ENCODE measurements at places on chromosomes 2 and 18. TPM values are rescaled to one million over a fixed set of nuclear protein-coding genes. Genes with fewer than 3 reads are reported as not detected.
A peak's percentile ranks its signal among the peaks of the same experiment; 100 is the strongest.

- peaks cover 27% of the 10 kb centered on the region for H3K4me1 ChIP-seq
- peaks cover 12% of the 10 kb centered on the region for H3K27me3 ChIP-seq
- DNase-seq = no peak
- no peak overlapping the region for H3K4me3 ChIP-seq
- no peaks in the 10 kb centered on the region for H3K36me3 ChIP-seq
- H3K27ac ChIP-seq = no peak overlapping the region
Measured at GRCh38 chr2:11697103-11697871, 27.3 kb upstream of the NTSR2 start.

DNA sequence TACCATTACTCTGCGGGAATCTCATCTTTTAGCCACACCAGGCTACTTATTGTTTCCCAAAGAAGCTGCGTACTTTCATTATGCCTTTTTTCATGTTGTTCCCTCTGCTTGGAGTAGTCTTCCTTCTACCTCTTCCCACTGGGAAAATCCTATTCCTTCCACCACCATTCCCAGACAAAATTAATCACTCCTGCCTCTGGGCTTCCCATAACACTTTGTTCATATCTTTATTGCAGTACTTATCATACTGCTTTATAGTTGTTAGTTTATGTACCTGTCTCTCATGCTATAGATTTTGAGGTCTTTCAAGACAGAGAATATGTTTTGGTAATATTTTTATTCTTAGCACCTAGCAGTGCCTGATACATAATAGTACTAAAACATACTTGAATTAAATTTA, 16.2 kb downstream of the OTX1 start:
- H3K27me3 ChIP-seq = peaks cover 52% of the 10 kb centered on the region
- DNase-seq = no peak
- H3K36me3 ChIP-seq = no peaks in the 10 kb centered on the region

DNA sequence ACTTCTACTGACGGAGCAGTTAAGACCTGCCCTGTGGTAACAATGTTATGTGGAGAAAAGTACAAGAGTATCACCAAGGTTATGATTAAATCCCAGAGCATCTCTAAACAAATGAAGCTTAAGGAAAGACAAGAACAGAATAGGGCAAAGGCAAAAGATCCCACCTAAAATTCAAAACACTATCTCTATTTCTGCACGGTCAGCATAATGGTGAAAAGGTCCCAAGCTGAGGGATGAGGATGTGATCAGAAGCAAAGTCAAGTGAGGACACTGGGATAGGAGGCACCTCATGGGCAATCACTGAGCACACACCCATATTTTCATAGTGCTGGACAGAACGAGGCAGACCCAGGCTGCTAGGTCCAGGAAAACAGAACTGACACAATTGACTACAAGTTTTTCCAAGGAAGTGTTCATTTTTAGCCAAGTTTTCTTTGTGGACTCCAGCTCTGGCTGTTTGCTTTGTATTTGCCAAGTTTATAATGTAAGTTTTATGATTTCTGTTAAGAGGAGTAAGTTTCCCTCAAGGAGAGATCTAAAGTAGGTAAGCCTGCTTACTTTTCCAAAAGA, 77.8 kb downstream of the NCKAP5 start:
- DNase-seq = no peak
- no peaks in the 10 kb centered on the region for H3K36me3 ChIP-seq
- no peak overlapping the region for H3K27ac ChIP-seq
- H3K27me3 ChIP-seq = no peaks in the 10 kb centered on the region
- H3K4me1 ChIP-seq = no peaks in the 10 kb centered on the region

GRCh38 chr2:182824056-182824766, 42.2 kb downstream of the FRZB start:
- H3K36me3 ChIP-seq = no peaks in the 10 kb centered on the region
- no peak overlapping the region for H3K4me3 ChIP-seq
- no peaks in the 10 kb centered on the region for H3K4me1 ChIP-seq
- H3K27me3 ChIP-seq = peaks cover 10% of the 10 kb centered on the region
- no peak overlapping the region for H3K27ac ChIP-seq

- peaks cover 63% of the 10 kb centered on the region for H3K4me1 ChIP-seq
- H3K27me3 ChIP-seq = peaks cover 11% of the 10 kb centered on the region
- H3K27ac ChIP-seq = no peak overlapping the region
- H3K36me3 ChIP-seq = peaks cover 2% of the 10 kb centered on the region
Measured at GRCh38 chr2:172249986-172250385, 147.3 kb upstream of the DLX2 start.

GRCh38 chr2:126653761-126654160, 2.2 kb upstream of the GYPC start:
- H3K27ac ChIP-seq = no peak overlapping the region
- peaks cover 16% of the 10 kb centered on the region for H3K36me3 ChIP-seq
- no peaks in the 10 kb centered on the region for H3K27me3 ChIP-seq

DNA sequence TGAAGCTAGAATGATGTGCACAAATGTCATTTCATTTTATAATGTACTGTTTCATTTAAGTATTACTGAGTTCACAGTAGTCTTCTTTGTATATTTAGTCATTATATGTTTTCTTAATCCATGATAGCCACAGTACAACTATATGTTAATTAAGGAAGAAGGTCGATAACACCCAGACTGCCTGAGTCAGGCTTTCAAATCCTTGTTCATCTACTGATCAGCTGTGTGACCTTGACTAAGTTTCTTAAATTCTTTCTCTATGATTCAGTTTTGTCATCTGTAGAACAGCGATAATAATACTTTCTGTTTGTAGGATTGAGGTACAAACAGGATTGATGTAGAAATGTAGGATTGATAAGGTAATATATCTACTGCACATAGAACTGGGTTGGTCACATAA, 5.4 kb downstream of the GCC2 start:
- H3K4me3 ChIP-seq = no peak overlapping the region
- H3K4me1 ChIP-seq = peaks cover 66% of the 10 kb centered on the region
- H3K36me3 ChIP-seq = peaks cover 33% of the 10 kb centered on the region
- H3K27me3 ChIP-seq = no peaks in the 10 kb centered on the region
- DNase-seq = no peak

DNA sequence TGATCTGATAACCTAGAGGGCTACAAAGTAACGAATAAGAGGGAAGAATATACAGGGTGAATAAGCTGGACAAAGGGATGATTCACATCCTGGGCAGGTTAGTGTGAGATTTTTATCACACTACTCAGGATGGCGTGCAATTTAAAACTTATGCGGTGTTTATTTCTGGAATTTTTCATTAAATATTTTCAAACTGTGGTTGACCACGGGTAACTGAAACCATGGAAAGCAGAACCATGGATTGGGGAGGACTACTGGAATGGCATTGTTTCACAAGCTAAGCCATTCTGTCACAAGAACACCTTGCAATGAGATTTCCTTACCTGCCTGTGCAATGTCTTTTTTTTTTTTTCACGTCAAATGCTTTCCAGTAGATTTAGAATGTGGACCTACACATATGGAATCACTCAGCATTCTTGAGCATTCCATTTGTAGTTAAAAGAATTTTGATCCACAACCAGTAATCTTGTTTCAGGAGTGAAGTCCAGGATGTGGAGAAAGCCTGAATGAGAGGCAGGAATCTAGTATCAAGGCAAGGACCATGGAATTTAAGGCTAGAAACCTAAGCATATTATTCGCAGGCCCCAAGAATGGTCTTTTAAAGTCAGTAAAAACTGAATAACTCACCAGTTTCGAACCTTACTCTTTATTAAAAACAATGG, 8.0 kb upstream of the CDK15 start:
- DNase-seq = no peak
- H3K27ac ChIP-seq = no peak overlapping the region
- H3K4me1 ChIP-seq = no peaks in the 10 kb centered on the region
- no peak overlapping the region for H3K4me3 ChIP-seq

DNA sequence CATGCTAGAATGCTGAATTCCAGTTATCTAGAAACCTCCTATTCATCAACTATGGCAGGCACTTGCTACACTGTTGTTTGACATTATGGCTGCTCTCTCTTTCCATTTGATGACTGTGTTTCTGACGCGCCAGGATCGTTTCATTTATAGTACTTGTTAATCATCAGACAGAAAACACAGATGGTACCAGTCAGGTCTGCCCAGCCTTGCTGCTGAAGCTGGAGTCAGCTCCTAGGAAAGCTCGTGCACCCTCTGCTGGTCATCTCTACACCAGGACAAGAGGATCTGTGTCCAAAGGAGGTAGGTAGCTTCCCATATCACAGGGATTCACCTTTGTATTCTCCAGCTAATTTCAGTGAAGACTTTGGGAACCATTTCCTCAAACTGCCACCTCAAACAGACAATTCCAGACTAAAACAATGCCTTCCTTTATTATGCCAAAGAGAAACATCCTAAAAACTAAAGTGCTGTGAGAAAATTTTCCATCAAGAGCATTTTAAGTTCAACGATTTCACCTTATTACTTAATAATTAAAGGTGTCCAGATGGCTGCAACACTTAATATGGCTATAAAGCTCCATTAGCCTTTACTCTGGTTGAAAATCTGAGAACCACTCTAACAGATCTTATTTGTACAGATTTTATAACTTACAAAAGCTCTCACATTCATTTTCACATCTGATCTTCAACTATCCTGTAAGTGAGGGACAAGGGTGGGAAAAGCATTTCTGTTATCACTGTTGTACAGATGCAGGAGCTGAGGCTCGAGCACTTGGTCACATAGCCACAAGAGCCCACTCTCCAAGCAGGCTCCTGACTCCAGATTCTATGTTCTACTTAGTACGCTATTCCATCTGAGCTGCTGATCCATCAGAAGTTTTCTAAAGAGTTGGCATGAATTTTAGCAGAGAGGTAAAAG, 17.5 kb downstream of the METTL8 start:
- H3K36me3 ChIP-seq = peaks cover 9% of the 10 kb centered on the region
- DNase-seq = peak; percentile 90
- H3K4me1 ChIP-seq = peaks cover 44% of the 10 kb centered on the region
- no peaks in the 10 kb centered on the region for H3K27me3 ChIP-seq

SLC5A6 gene
- total RNA-seq = 38.8 TPM

- H3K27ac ChIP-seq = peak overlapping the region; percentile 98
- H3K4me3 ChIP-seq = peak overlapping the region; percentile 78
Measured at GRCh38 chr2:74205596-74205995, 7.2 kb downstream of the MTHFD2 start.

- H3K4me1 ChIP-seq = no peaks in the 10 kb centered on the region
- no peaks in the 10 kb centered on the region for H3K27me3 ChIP-seq
- no peaks in the 10 kb centered on the region for H3K36me3 ChIP-seq
- H3K4me3 ChIP-seq = no peak overlapping the region
Measured at GRCh38 chr2:228902176-228902575, 368.9 kb downstream of the PID1 start.

GRCh38 chr2:66919286-66919685, 477.8 kb upstream of the ETAA1 start:
- no peak overlapping the region for H3K4me3 ChIP-seq
- no peak overlapping the region for H3K27ac ChIP-seq
- H3K4me1 ChIP-seq = no peaks in the 10 kb centered on the region
- DNase-seq = no peak
- no peaks in the 10 kb centered on the region for H3K36me3 ChIP-seq

GRCh38 chr18:73153271-73153670, 285.5 kb upstream of the NETO1 start:
- DNase-seq = no peak
- no peaks in the 10 kb centered on the region for H3K4me1 ChIP-seq
- no peaks in the 10 kb centered on the region for H3K36me3 ChIP-seq

DNA sequence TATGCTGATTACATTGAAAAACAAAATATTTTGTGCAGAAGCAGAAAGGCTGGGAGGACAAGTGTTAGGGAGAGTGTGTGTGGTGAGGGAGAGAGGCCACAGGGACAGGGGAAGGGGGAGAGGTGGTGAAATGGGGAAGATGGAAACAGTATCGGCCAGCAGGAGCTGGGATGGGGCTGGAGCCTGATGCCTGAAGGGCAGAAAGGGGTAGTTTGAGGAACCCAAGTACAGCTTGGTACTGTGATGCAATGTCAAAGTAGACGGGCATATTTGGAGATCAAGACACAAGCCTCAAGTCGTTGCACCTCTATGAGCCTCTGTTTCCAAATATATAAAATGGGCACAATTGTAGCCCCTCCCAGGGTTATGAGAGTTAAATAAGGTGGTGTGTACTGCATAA, 152.1 kb downstream of the LPIN1 start:
- H3K27me3 ChIP-seq = no peaks in the 10 kb centered on the region
- no peak for DNase-seq
- H3K4me1 ChIP-seq = no peaks in the 10 kb centered on the region
- no peak overlapping the region for H3K4me3 ChIP-seq

DNA sequence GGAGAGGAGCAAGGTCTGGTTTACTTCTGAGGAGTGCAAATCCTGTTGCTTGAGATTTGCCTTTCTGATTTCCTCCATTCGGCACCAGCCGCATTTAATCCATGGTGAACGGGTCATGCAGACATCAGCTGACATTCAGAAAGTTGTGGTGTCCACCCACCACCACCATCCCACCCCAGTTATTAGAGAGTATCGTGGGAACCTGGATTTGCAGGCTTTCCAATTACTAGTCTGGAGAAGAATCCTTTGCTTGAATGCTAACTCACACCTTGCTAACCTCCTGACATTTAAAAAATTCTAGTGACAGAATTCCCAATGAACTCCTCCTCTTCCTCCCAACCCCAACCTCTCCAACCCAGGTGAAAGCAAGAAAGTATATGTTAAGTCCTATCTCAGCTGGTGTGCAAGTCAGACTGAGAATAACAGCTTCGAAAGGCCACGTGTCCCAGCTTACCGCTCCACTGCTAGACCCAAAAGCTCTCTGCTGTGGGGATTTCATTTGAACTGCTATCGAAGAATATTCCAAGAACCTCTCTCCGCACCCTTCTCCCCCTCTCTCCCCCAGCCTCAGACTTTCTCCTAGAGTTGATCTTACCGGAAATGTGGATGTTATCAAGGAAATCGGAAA, 17.7 kb downstream of the BCL11A start:
- no peak for DNase-seq
- no peak overlapping the region for H3K27ac ChIP-seq
- peaks cover 2% of the 10 kb centered on the region for H3K4me1 ChIP-seq
- peaks cover 42% of the 10 kb centered on the region for H3K27me3 ChIP-seq

DNA sequence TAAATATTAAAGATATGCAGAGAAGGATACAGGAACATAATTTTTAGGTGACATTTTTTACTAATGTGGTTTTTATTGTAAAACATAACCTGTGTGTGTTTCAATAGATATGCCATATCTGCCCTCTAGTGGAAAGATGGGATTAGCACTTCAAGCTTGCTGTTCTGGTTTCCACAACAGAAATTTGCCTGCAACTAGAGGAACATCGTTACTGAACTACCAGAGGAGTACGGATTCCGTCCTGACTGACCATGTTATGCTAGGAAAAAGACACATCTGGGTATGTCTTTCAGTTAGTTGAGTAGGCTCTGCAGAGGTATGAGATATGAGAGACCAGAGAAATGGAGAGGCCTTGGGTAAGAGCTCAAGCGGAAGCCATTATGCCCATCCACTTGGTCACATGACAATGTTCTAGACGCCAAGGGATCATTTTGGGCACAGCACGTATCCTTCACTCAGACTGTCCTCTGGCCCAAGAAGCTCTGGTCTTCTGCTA, 104.9 kb downstream of the MBD2 start:
- H3K27ac ChIP-seq = peak overlapping the region; percentile 69
- peaks cover 9% of the 10 kb centered on the region for H3K4me1 ChIP-seq
- DNase-seq = peak; percentile 35
- H3K4me3 ChIP-seq = peak overlapping the region; percentile 50

All from activated T-cell treated with anti-CD3 and anti-CD28 coated beads, Interleukin-2, amount 50 U/mL, for 72 hours (primary cell).